ENCODE measurements at places on chromosomes 5 and 9.

- no peak for DNase-seq
Observed at GRCh38 chr5:76074487-76075065, 8.6 kb upstream of the SV2C start.

GRCh38 chr5:127963931-127964330, 119.6 kb upstream of the SLC12A2 start:
- no peak for DNase-seq

DNA sequence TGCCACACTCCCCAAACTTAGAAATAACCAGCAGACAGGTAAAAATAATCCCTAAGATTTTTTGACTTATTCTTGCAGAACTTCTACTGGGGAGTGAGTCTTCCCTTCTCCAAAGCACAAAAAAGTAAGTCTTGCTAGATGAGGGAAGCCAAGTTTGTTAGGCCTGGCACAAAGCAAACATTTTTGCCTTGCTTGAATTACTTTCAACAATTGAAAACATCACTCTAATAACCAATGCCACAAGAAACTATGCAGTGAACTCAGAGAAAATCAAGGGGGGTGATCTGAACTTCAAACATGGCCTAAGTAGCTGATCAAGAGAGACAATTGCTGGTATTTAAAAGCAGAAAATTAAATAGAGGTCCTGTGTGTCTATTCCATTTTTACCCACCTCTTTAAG, 123.6 kb upstream of the SLC1A3 start:
- DNase-seq: no peak

DNA sequence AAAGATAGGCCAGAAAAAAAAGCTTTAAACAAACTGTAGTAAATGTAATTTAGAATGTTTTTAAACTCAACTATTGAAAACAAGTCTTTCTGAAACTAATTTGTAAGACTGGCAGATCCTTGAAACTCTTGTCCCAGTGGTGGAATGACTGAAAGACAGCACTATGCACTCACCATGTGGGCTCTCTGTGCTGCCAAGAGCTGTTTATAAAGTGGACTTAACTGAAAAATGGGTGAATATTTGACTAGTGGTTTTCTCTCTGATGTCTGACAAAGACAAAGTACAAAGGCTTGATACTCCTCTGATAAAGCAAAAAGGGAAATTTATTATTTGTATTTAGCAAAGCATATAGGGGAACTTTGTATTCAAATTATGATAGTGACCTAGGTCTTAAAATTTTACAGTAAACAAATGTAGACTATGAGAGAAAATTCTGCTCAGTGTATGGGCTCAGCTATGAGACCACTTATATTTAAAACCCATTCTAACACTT, 635.4 kb downstream of the NR2F1-AS1 start:
- DNase-seq: no peak

DNA sequence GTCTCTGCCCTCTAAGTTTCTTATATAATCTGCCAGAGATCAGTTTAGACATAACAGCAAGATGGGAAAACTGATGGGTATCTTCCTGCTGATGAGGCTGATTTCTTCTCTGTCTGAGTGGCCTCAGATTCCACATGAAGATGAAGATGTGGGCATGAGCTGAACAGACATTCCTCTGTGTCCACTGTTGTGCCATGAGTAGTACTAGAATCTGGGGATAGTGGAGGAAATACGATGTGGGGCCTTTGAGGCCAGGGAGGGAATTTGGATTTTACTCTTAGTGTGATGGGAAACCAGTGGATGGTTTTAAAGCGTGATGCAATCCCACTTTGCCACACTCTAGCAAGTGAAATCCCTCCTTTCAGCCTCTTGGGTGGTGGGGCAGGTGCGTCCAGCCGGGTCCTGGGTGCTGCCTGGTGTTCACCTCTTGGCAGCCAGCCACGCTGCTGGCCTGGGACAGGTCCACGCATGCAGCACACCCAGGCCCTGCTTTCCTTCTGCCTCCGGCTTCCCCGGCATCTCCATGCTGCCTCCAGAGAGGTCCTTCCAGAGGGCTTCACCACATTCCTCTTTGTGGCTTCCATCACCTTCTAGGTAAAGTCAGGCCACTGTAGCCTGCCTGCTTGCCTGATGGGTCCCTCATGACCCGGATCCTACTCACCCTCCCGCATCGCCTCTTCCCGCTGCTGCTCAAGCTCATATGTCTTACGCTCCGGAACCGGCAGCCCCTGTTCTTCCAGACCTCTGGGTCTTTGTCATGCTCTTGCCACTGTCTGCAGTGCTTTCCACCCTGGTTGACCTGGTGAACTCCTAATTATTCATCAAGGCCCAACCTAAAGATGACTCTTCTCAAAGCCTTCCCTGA, 28.1 kb upstream of the SH3PXD2B start:
- DNase-seq: no peak

- no peak for DNase-seq
Observed at GRCh38 chr5:127586811-127587210, 62.1 kb upstream of the CTXN3 start.

DNA sequence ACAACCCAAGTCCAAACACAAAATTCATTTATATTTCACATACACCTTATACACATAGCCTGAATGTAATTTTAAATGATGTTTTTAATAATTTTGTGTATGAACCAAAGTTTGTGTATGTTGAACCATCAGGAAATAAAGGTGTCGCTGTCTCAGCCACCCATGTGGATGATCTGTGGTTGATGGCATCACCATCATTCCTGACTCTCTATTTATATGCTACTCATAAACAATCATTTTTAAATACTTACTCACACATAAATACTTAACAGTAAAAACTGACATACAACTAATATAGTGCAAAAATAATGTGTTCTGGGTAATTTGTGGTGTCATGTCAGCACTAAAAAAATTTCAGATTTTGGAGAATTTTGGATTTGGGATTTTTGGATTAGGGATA, 38.4 kb downstream of the SMC5 start:
- DNase-seq: no peak

- DNase-seq: no peak
Observed at GRCh38 chr9:119951090-119951489, 581.9 kb upstream of the BRINP1 start.

All from stimulated activated CD4-positive, alpha-beta T cell treated with anti-CD3 and anti-CD28 coated beads, Interleukin-12 subunit alpha, Interleukin-12 subunit beta, amount 100 ng/mL, for 24 hours (primary cell).